ENCODE measurements at places on chromosomes 16 and 17. TPM values are rescaled to one million over a fixed set of nuclear protein-coding genes. Genes with fewer than 3 reads are reported as not detected.

GRCh38 chr17:7552621-7553051 lies 3.8 kb downstream of the TNFSF12 start:
- no peaks in the 10 kb centered on the region for H3K27me3 ChIP-seq
- peaks cover 80% of the 10 kb centered on the region for H3K4me1 ChIP-seq
- H3K36me3 ChIP-seq = peaks cover 17% of the 10 kb centered on the region
- peak overlapping the region; percentile 65 for H3K27ac ChIP-seq
- no peak overlapping the region for H3K4me3 ChIP-seq

DNA sequence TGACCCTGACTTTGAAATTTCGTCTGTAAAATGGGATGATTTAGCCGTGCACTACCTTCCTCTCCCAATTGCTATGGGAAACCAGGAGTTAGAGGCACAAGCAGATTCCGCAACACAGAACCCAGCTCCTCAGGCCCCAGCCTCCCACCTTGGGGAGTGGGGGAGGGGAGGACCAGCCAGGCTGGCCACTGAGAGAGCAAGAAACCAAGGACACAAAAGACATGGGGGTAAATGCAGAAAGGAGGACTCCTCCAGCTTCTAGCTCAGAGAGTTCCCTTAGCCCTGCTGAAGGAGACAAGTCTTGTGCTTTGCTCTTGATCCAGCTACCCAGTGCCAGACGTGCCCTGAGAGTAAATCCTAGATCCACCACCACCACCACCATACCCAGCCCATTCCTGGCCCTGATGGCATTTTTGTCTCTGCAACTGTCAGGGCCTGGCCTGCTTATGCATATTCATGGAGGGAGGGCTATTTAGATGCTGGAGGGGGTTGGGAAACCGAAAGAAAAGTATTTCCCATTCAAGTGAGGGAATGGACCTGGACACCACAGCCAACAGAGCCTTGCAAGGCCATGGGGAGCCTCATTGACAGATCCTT lies 25.9 kb downstream of the PITPNM3 start:
- no peaks in the 10 kb centered on the region for H3K36me3 ChIP-seq
- no peak overlapping the region for H3K4me3 ChIP-seq
- no peaks in the 10 kb centered on the region for H3K4me1 ChIP-seq
- no peak overlapping the region for H3K27ac ChIP-seq
- DNase-seq = no peak

GRCh38 chr16:48409839-48410632 lies 24.8 kb upstream of the SIAH1 start:
- no peak overlapping the region for H3K27ac ChIP-seq
- no peaks in the 10 kb centered on the region for H3K36me3 ChIP-seq

- DNase-seq = no peak
- no peak overlapping the region for H3K4me3 ChIP-seq
- H3K36me3 ChIP-seq = no peaks in the 10 kb centered on the region
- H3K27ac ChIP-seq = no peak overlapping the region
Measured at GRCh38 chr17:61248399-61248798, 151.2 kb upstream of the TBX2 start.

GRCh38 chr16:22624038-22624799 lies 113.5 kb downstream of the NPIPB5 start:
- no peaks in the 10 kb centered on the region for H3K4me1 ChIP-seq
- no peak overlapping the region for H3K27ac ChIP-seq
- DNase-seq = no peak
- H3K4me3 ChIP-seq = no peak overlapping the region
- H3K36me3 ChIP-seq = no peaks in the 10 kb centered on the region

DNA sequence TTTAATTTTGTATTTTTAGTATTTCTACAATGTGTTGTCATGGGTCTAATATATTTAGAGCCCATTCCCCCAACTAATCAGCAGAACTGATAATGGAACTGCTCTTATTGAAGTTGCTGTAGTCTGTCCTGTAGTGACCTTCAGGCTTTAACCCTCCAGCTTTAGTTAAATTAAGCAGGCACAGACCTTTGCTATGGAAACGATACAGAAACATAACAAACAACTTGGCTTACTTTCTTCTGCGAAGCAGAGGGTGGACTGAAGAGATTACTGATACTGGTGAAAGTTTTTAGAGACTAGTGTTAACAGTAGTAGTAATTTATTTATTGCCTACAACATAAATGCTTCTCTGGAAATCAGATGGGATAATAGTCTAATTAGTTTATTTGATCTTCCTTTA lies 61.4 kb downstream of the NFATC3 start:
- H3K4me1 ChIP-seq = no peaks in the 10 kb centered on the region
- peak; percentile 11 for DNase-seq
- peaks cover 22% of the 10 kb centered on the region for H3K36me3 ChIP-seq
- H3K27ac ChIP-seq = peak overlapping the region; percentile 11
- H3K4me3 ChIP-seq = no peak overlapping the region
- no peaks in the 10 kb centered on the region for H3K27me3 ChIP-seq

- DNase-seq = no peak
- H3K36me3 ChIP-seq = no peaks in the 10 kb centered on the region
- H3K4me1 ChIP-seq = no peaks in the 10 kb centered on the region
- H3K27ac ChIP-seq = no peak overlapping the region
- H3K4me3 ChIP-seq = no peak overlapping the region
- H3K27me3 ChIP-seq = no peaks in the 10 kb centered on the region
Measured at GRCh38 chr16:72372087-72373045, 200.4 kb upstream of the PMFBP1 start.

Gene LRRC75A
- total RNA-seq = 6.2 TPM

Gene ALG1
- 29.2 TPM for total RNA-seq

Gene OMG
- total RNA-seq = 0.70 TPM
